ENCODE measurements at places on chromosomes 11 and 22.
A peak's percentile ranks its signal among the peaks of the same experiment; 100 is the strongest.

- DNase-seq, result no peak
- H3K27ac ChIP-seq, result no peak overlapping the region
- H3K4me1 ChIP-seq, result peaks cover 3% of the 10 kb centered on the region
- no peaks in the 10 kb centered on the region for H3K36me3 ChIP-seq
Measured at GRCh38 chr11:43937434-43938411, 4.7 kb upstream of the C11orf96 start.

GRCh38 chr11:20000351-20001134 lies 159.7 kb downstream of the DBX1 start:
- no peaks in the 10 kb centered on the region for H3K27me3 ChIP-seq
- H3K36me3 ChIP-seq, result no peaks in the 10 kb centered on the region
- peak overlapping the region; percentile 29 for H3K27ac ChIP-seq
- H3K4me3 ChIP-seq, result no peak overlapping the region
- DNase-seq, result no peak

DNA sequence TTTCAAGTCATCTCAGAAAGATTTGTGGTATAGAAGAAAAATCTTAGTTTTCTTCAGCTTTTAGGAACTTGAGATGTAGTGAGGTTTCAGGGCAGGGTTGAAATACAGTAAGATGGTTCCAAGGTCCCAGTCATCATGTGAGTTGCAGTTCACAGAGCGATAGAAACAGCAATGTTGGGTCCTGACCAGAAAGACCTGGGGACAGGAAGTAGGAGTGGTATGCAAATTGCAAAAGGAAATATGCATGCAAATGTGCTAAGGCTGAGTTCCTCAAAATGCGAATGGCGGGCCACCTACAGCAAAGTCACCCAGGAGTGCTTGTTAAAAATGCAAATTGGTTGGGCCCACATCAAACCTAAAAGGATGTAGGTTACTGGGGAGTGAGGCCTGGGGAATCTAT lies 1032.7 kb upstream of the TENM4 start:
- no peaks in the 10 kb centered on the region for H3K4me1 ChIP-seq
- H3K36me3 ChIP-seq, result no peaks in the 10 kb centered on the region
- no peak overlapping the region for H3K27ac ChIP-seq
- H3K27me3 ChIP-seq, result no peaks in the 10 kb centered on the region
- H3K4me3 ChIP-seq, result no peak overlapping the region

GRCh38 chr11:120547316-120547715 lies 35.8 kb downstream of the GRIK4 start:
- H3K27ac ChIP-seq, result peak overlapping the region; percentile 83
- no peaks in the 10 kb centered on the region for H3K36me3 ChIP-seq
- DNase-seq, result no peak
- H3K4me1 ChIP-seq, result peaks cover 25% of the 10 kb centered on the region
- no peaks in the 10 kb centered on the region for H3K27me3 ChIP-seq

- no peaks in the 10 kb centered on the region for H3K36me3 ChIP-seq
- no peaks in the 10 kb centered on the region for H3K27me3 ChIP-seq
- H3K4me1 ChIP-seq, result no peaks in the 10 kb centered on the region
- DNase-seq, result no peak
Measured at GRCh38 chr11:134425816-134426536, 13.9 kb upstream of the B3GAT1 start.

- H3K36me3 ChIP-seq, result no peaks in the 10 kb centered on the region
- DNase-seq, result no peak
- no peaks in the 10 kb centered on the region for H3K4me1 ChIP-seq
- no peak overlapping the region for H3K27ac ChIP-seq
- H3K27me3 ChIP-seq, result no peaks in the 10 kb centered on the region
- H3K4me3 ChIP-seq, result no peak overlapping the region
Measured at GRCh38 chr11:46930089-46930488, 6.5 kb upstream of the CSTPP1 start.
